Brain microvascular endothelial cell (primary cell): ENCODE measurements at places on chromosomes 7 and 10.

DNA sequence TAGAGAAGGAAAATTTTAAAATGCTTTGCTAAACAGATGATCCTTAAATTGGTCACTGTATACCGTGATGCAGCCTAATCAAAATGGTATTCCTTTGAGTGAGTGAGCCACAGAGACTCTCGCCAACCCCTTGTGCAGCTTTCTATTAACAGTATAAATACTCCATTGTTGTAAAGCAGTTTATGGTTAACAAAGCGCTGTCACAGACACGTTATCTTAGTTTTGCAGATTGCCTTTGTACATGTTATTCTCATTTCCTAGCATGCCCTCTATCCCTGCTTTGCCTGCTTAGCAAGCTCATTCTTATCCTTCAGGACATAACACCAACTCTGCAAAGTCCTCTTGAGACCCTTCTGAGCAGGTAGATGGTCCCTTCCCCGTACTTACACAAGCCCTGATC is 694.4 kb downstream of the AUTS2 start:
- no peak for DNase-seq

- DNase-seq = peak; percentile 66
Observed at GRCh38 chr7:135147899-135148721, at the start of gene TMEM140. Gene TMEM140, plus strand, starts transcription at chr7:135148072. Its CDS starts 16,370 bp downstream, at chr7:135164442.

DNA sequence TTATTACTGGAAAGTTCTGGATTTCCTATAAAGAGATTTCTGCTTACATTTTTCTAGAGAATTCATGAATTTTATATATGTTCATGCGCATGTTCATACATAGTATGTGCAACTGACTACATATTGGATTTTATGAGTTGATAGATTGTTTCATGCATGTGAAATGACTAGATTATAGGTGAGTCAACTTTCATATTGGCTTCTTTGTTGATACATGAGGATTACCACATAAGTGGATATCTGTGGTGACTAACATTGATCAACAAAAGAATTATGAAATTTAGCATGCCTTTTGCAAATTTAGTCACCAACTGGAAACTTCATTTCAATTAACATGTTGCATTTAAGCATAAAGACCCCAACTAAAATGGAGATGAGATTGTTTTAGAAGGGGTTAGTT is 99.0 kb downstream of the GNAT3 start:
- no peak for DNase-seq

GRCh38 chr7:1368682-1369571 is 90.3 kb downstream of the MICALL2 start:
- no peak for DNase-seq

DNA sequence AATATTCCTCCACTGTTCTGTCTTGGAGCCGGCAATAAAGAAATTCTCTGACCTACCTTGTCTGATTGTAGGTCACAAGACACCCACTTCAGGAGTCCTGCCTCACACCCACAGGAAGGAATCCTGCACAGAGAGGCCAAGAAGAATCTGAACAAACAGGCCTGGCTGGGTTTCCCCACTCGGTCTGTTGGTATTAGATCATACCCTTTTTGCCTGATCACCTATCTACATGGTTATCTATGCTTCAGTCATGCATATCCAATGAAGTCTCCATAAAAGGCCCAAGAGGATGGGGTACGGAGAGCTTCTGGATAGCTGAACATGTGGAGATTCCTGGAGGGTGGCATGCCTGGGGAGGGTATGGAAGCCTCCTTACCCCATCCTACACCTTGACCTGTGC is 12.3 kb downstream of the OGDH start:
- DNase-seq = no peak

- DNase-seq = peak; percentile 63
Observed at GRCh38 chr10:14571866-14572507, 202.7 kb downstream of the FAM107B start.

GRCh38 chr10:117137911-117138642 is at the start of gene VAX1:
Gene VAX1, minus strand, starts transcription at chr10:117138270. Its CDS starts 214 bp downstream, at chr10:117138056.
- DNase-seq = no peak

DNA sequence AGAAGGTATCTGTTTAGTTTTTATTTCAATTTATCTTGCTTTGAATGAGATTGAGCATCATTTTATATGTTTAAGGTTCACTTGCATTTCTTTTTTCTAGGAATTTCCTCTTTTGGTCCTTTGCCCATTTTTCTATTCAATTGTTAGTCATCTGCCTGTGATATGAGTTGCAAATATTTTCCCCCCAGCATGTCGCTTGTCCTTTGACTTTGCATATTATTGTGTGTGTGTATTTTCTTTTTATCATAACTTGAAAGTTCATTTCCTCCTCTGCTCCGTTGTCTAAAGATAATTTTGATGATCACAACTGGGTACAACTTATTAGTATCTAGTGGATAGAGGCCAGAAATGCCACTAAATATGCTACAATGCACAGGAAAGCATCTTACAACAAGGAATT is 132.7 kb upstream of the MDFIC start:
- DNase-seq = peak; percentile 40

DNA sequence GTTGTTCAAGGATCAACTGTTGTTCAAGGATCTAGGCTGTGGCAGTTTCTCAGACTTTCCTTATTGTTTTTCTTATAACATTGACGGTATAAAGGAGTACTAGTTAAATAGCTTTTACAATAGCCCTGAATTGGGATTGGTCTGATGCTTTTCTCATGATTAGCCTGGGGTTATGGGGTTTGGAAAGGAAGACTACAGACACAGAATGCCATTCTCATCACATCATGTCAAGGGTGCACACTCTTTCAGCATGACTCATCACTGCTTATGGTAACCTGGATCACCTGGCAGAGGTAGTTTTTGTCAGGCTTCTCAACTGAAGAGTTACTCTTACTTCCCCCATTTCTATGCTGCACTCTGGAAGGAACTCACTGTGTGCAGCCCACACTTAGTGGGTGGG is 194.2 kb upstream of the NPSR1 start:
- no peak for DNase-seq

DNA sequence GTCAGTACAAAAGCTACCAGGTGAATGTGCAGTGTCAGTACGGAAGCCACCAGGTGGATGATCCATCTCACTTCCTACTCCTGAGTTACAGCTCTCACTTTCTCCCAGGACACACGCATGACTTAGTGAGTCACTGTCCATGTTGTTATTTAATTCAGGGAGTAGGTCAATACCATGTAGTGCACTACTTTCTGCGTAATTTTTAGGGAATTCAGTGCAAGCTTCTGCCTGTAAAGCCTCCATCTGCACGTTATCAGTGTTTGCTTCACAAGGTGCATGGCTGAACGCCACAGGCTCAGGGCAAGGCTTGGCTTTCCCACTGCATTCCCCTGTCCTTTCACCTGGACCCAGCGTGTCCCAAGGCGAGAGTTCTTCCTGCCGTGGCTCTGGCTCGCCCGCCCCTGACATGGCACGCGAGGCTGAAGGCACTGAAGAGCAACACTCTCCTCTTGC is 59.5 kb downstream of the LARP4B start:
- no peak for DNase-seq

GRCh38 chr7:17584822-17585221 is 286.4 kb downstream of the AHR start:
- peak; percentile 11 for DNase-seq

GRCh38 chr10:130127364-130128061 is 8.7 kb upstream of the GLRX3 start:
- peak; percentile 57 for DNase-seq

GRCh38 chr7:44136731-44137130 is 4.4 kb downstream of the MYL7 start:
- DNase-seq = no peak

GRCh38 chr10:27157150-27157549 is 2.0 kb downstream of the MASTL start:
- DNase-seq = no peak

GRCh38 chr7:108629651-108630400 is 60.2 kb downstream of the DNAJB9 start:
- peak; percentile 5 for DNase-seq

DNA sequence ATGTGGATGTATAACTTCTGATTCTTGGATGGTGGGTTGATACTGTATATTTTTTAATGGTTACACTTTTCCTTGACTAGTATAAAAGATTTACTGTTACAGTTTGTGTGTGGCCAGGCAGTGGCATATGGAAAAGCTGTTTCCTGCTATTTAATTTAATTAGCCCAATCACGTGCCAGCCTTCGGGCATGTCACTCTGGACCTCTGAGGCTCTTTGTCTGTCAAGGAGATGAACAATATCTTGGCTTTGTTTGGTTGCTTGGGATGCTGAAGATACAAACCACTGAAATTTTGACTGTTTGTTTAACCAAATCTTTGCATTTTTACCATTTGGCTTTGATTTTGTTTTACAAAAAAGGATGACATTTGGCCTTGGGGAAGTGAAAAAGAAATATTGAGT is 185.0 kb downstream of the HDAC9 start:
- DNase-seq = no peak

DNA sequence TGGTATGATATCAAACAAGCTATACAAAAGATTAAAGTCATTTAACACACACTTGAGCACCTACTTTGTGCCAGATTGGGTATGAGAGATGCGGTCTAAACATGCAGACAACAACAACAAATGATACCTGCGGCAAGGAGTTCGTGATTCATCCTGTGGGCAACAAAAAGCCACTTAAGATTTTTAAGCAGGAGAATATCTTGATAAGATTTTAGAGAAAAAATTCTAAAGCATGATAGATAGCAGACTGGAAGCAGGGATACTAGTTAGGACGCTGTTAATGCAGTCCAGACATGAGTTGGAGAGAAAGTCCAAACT is 1.6 kb upstream of the KBTBD2 start:
- no peak for DNase-seq

DNA sequence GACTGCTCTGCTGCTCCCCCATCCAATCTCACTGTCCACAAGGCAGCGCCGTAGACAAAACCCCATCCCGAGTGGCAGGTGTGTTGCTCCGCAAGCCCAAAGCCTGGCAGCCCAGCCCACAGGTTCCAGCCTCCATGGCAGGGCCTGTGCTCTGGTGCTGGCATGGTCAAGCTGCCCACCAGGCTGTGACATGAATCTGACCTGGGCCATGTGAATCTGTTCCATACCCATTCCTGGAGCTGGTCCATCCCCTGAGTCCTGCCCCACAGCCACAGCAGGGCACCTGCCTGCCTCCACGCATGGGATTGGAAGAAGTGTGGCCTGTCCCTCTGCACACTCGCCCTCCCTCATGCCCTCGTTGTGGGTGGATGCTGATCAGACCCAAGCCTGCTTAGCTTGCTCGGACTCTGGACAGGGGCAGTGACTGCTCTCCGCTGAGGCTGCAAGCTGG is 128.8 kb downstream of the PTPN20 start:
- no peak for DNase-seq

- DNase-seq = no peak
Observed at GRCh38 chr10:66784770-66785169, 141.1 kb upstream of the LRRTM3 start.

DNA sequence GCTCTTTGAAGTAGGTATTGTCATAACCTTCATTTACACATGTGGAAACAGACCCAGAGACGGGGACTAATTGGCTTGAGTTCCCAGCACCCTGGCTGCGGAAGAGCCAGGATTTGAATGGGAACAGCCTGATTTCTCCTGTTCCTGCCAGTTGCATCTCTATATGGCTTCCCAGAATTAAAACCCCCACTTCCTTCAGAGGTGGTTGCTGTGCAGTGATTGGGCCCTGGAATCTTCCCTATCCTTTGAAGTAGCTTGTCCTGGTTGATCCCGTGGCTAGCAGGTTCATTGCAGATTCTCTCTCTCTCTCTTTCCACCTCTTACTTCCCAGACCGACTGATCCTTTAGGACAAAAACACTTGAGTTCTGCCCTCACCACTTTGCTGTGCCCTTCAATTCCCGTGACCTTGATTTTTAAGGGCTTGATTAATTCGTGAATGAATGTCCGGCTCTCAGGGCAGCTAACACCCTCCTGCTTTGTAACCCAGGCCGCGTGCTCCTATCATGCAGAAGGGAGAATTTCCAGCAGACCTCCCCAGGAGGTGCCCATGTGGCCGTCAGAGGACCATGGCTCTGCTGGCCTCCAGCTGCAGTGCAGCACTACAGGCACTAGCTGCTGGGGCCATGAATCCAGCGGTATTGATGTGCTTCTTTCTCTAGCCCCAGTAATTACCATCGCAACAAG is 120.6 kb upstream of the AGK start:
- DNase-seq = no peak

GRCh38 chr7:100817097-100817496 is 10.2 kb downstream of the EPHB4 start:
- no peak for DNase-seq

GRCh38 chr10:113610631-113611601 is 52.9 kb downstream of the NRAP start:
- DNase-seq = no peak

GRCh38 chr7:979151-979550 is 3.8 kb upstream of the COX19 start:
- DNase-seq = no peak

DNA sequence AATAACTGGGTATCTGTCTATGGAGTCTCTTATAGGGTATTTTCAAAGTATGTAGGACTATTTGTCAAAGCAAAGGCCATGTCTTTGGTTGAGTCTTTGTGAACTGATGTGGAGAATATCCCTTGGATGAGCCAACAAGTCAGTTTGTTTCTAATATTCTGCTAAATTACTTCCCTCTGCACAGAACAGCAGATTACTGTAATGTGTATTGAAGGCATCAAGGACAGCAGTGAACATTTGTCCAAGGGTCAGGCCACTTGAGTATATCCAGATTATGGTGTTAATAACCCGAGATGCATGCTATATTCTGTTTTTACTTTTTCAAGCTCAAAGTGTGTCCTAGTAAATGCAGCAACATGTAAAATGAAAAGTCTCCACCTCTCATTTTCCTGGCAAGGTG is 144.2 kb upstream of the GLI3 start:
- no peak for DNase-seq

DNA sequence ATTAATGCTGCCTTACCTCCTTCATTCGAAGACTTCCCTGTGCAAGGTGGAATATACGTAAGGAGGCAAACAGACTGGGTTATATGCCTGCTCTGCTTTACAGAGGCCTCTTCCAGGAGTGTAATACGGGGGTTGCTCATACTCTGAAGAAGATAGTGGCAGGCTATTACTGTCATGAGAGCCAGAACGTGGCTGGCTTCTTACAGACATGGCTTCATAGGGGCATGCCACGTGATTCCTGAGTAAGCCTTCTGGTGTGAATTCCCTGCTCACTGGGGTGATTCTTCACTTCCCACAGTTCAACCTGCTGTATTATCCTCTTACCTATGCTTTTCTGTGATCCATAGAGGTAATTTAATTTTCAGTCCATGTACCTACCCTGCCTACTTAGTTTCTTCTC is 141.8 kb downstream of the ST7 start:
- no peak for DNase-seq

DNA sequence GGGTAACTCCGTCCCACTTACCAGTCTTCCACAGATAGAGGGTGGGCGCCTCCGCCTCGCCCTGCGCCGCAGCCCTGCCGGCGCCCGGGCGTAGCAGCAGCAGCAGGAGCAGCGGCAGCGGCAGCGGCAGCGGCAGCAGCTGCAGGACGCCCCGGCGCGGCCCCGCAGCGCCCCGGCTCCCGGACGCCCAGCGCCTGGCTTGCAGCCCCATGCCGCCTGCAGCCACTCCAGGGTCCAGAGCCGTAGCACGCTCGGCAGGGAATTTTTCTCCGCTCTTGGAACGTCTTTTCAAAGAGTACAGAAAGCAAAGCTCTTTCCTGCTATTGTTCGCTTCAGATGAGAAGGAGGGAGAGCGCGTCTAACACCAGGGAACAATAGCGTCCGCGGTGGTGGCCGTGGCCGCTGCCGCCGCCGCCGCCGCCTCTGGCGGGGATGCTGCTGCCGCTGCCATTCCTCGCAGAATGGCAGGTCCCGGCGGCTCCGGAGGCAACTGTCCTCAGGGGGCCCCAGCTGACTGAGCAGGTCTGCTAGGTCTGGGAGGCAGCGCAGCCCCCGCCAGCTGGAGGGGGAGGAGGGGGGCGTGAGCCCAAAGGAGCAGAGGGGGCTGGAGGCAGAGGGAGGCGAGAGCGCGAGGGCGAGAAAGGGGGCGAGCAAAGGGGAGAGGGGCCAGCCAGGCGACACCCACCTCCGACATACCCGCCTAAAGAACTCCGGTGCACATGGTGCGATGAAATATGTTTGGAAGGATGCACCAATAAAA is at the start of gene THSD7A:
Gene THSD7A, minus strand, starts transcription at position 463 of the 760 bp plus-strand sequence. Its CDS starts 252 bp downstream, at position 211.
- peak; percentile 22 for DNase-seq
